Fibroblast of skin of right quadriceps (primary cell): ENCODE measurements at places on chromosomes 1 and 21.

DNA sequence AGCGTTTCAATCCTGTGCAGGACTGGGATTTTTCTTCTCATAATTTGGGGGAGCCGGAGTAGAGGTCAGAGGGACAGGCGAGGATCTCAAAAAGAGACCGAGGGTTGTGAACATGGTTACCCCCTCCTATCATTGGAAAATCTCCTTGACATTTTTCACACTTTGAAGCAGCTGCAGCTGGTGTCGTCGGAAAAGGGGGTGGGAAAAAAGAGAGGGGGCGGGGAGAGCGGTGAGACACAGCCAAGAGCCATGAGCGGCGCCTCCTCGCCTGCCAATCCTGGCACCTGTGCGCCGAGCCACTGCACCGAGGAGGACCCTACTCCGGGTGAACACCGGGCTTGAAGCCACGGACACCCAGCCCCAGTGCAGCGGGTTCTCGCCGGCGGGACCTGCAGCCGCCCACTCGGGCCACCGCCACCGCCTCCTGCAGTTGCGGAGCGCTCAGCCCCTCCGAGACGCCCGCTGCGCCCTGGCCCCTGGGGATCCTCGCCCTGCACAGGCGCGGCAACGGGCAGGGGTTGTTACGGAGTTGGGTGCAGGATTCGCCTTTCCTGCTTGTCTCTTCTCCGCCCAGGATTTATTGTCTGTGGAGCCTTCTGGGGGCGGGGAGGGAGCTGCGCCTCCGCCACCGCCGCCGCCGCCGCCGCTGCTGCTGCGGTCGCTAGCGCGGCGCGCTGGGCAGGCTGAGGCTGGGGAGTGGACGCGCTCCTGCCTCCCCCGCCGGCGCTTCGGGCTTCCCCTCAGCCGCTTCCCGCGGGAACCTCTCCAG is at the start of gene LRRC7:
Gene LRRC7 (plus strand): TSS at position 271 of the 769 bp plus-strand sequence. CDS start 718 bp downstream, outside the sequence.
- DNase-seq = no peak

DNA sequence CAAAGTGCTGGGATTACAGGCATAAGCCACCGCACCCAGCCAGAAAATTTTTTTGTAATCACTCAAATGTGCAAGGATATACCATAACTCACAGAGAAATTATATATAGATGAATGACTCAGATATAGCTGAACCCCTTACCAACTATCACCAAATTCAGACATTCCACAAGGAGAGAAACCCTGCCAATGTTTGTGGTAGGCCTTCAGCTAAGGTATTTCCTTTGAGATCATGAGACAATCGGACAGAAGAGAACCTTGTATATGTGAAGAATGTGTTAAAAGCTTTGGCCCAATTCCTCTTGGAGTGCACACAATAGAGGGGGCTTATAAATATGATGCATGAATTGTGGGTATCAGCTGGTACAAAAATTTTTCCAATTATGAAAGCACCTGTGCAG is 50.7 kb downstream of the ZNF684 start:
- DNase-seq = peak; percentile 47

GRCh38 chr1:95409276-95409675 is 175.3 kb downstream of the RWDD3 start:
- DNase-seq = no peak

DNA sequence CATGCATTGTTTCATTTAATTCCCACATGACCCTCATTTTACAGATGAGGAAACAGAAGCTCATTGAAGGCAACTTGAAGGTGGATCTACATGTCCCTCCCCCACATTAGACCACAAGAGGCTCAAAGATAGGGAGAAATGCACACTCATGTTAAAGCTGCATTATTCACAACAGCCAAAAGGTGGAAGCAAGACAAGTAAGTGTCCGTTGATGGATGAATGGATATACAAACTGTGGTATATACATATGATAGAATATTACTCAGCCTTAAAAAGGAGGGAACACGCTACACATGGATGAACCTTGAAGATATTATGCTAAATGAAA is 149.7 kb upstream of the JUN start:
- peak; percentile 23 for DNase-seq

GRCh38 chr1:51000651-51001050 is 30.6 kb downstream of the CDKN2C start:
- no peak for DNase-seq

DNA sequence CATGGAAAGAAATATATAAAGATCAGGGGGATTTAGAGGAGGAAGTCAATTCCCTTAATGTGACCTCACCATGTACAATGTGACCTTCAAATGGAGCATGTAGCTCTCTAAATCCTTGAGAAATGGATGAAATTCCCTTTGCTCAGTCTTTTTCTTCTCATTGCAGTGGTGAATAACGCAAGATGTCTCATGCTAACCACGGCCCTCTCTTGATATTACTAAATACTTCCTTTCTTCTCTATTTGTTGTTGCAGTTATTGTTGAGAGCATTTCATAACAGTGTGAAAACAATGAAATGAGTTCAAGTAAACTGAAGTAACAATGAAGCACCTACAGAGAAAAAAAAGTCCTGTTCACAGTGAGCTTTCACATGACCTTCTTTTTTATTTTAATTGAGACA is 55.6 kb downstream of the ZNF281 start:
- DNase-seq = peak; percentile 53

DNA sequence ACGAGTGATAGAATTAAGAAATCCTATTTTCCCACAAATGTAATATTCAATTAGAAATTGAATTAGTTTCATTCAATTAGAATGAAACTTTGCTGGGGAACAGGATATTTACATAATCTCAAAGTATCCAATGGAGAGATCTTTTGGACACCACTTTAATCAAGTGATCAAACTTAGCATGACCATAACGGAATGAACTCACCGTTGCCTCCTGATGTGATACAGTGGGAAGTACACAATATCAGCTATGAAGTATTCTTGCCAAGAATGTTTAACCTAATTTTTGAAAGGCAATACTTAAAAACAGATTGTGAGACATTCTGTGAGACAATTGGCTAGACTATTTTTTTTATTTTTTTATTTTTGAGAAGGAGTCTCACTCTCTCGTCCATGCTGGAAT is 16.6 kb downstream of the CDKN2C start:
- no peak for DNase-seq

GRCh38 chr1:201649761-201650622 is 111.1 kb downstream of the NAV1 start:
- peak; percentile 71 for DNase-seq

GRCh38 chr21:37769656-37770055 is 146.6 kb downstream of the KCNJ6 start:
- DNase-seq = no peak

DNA sequence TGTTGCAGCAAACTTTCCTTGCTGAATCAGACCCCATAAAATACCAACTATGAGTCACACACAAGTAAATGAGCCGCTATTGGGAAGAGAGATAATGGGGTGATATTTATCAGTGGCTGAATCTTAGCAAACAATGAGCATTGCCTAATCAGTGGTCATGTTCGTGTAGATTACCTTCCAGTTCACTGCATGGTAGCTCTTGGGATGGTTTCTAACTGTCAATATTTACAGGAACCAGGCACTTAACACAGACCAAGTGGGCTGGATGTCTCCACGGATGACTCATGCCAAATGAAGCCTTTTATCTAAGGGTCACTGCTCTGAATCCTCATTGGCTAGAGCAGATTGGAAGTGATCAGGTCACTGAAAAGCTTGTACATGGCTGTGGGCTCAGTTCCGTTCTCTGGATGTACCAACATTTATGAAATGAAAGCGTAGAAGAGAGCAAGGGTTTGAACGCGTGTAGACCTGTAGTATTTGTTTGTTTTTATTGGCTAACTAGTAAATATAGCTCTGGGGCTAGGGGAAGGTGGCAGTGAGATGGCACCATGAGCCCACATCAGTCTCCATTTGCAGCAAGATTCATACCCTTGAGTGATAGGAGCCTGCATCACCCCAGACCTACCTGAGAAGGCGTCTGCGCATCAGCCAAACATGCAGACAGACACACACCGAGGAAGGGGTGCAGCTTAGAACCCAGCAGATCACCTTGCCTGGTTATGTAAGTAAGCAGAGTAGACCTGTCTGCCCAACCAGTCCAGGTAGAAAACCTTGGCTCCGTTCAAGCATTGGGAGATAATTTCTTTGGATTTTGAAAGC is 153.3 kb downstream of the TOMM20 start:
- DNase-seq = peak; percentile 92

DNA sequence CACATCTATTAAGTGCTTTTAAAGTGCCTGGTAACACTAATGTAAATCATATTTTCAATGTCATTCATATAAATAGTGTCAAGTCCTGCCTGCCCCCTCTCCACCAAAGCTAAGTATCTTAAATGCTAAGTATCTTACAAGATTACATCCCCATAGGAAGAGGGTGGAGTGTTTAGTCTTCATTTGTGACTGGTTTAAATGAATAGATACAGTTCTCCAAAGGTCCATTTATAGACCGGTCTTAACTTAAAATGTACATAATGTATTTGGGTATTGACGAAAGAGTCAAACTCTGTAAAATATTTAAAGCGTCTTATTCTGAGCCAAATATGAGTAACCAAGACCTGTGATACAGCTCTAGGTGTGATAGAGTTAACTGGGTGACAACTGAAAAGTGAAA is 60.2 kb downstream of the POU2F1 start:
- no peak for DNase-seq

GRCh38 chr1:204831186-204831585 is 39.5 kb upstream of the NFASC start:
- no peak for DNase-seq

DNA sequence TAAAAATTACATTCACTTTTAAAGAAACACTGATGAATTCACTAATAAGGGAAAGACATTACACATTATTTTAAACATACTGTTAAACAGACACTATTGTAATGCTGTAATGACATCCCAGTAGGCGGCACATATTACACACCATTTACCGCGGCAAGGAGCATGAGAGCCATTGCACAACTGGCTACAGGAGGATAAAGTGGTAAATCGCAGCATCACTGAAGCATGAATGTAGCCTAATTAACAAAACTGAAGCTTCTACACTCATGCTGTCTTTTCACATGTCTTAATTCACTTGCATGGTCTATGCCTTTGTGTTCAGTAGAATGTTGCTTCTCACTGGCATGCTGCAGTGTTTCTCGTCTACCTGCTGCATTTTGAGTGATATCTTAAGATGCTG is 1046.0 kb downstream of the MRPL39 start:
- no peak for DNase-seq

GRCh38 chr1:193566735-193567134 is 380.3 kb upstream of the B3GALT2 start:
- no peak for DNase-seq

DNA sequence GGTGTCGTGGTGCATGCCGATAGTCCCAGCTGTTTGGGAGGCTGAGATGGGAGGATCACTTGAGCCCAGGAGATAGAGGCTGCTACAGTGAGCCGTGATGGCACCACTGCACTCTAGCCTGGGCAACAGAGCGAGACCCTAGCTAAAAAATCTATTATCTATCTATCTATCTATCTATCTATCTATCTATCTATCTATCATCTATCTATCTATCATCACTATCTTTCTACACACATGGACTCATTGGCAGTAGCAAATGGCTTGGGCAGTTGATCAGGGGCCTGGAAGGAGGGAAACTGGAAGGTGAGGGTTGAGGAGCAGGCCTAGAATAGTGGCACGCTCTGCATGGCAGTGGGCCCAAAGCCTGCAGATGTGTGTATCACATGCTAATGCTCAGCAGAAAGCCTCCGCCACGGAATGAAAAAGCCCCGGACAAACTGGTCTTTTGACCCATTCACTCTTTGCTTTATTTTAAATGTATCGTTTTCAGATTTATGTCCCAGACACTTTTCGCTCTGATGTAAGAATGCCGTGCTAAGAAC is 7.3 kb upstream of the HUNK start:
- no peak for DNase-seq

DNA sequence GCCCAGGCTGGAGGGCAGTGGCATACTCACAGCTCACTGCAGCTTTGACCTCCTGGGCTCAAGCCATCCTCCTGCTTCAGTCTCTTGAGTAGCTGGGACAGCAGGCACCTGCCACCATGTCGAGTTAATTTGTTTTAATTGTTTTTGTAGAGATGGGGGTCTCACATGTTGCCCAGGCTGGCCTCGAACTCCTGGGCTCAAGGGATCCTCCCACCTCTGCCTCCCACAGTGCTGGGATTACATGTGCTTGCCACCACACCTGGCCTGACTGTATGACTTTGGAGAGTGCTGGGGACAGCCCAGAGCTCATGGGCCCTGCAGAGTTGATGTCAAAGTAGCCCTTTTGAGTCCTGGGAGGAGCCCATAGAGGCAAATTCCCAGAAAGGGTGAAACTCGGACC is 1.8 kb downstream of the OBSCN start:
- no peak for DNase-seq

- peak; percentile 2 for DNase-seq
Measured at GRCh38 chr21:42336054-42336453, 14.7 kb downstream of the TFF2 start.

DNA sequence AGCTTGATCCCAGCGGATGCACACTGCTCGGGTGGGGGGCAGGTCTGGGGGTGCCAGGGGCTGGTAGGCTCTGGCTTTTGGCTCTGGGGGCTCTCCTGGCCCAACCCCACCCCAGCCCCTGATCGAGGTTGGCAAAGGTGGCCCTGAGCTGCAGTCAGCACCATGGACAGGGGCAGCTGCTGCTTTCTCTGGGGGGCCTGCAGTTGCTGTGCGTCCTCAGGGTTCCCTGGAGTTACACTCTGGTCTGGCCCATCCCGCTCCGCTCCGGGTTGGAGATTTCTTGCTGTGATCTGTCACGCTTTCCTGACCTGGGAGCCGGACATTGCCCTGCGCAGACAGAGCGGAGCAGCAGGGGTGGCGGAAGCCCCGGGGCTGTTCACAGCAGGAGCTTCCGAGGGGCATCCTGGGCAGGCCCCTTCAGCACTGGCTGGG is 8.0 kb upstream of the PLCH2 start:
- peak; percentile 23 for DNase-seq

DNA sequence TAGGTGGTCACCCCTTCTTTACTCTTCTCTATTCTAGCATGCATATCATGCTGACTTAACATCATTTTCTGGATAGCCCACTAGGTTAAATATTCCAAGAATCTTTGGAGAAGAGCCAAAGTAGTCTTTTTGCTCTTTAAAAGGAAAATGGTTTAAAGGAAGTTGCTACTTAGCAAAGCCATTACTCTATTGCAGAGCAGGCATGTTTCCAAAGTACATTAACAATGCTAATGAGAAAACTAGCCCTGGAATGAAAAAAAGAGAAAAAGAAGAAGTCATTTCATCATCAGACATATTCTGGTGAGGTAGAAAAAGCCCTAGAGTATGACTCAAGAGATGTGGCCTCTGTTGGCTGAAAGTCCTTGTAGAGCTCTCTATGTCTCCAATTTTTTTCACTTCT is 74.0 kb downstream of the NUF2 start:
- DNase-seq = peak; percentile 21
